ENCODE measurements at places on chromosomes 3 and 15.

DNA sequence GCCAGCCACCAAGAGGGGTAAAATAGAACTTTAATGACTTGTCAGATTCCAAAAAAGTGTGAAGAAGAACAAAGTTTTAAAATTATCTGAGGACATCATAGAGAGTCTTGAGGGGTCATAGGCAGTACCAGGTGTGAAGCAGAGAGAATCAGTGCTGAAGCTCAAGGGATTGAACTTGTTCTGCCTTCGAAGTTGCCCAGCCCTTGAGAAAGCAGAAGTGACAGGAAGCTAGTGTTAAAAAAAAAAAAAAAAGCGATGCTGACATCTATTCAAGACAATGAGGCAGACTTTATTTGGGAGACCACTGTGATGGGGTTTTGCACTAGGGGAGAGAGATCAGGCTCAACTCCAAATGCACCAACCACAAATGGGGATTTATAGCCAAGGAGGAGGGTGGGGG is 21.8 kb downstream of the FBXO22 start:
- no peak for DNase-seq

DNA sequence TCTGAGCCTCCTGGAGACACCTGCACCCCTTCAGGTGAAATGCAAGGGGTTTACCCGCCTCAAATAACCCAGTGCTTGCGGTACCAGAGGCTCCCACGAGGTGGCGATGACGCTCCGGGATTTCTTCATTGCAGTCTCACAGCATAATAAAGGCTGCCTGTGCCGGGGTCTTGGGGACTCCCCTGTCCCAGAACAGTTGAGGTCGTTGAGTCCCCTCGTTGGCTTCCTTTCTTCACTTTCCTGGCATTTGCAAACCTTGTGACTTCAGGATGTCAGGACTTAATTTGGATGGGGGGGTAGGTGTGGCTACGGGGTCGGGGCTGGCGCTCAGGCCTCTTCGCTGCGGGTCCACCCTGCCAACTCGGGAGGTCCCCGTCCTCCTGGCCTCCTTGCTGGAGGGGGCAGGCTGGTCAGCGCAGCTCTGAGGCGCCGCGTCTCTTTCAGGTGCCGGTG is 1.3 kb downstream of the GNAT1 start:
- peak; percentile 23 for DNase-seq

DNA sequence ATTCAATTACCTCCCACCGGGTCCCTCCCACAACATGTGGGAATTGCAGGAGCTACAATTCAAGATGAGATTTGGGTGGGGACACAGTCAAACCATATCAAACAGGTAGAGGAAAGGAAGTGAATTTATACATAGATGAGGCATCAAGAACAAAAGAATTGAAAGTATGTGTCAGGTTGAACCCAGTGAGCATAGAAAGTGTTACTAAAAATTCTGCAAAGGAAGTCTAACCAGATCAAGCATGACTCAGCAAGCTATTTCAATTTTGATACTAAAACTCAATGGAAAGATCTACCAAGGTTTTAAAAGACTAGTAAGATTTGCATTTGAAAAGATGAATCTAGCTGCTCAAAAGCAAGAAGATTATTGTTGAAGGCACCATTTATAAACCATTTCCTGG is 323.0 kb downstream of the ROBO2 start:
- no peak for DNase-seq

- no peak for DNase-seq
These were observed 37.4 kb downstream of the FGF7 start for GRCh38 chr15:49460411-49460941.

- DNase-seq, result no peak
These were observed 22.1 kb downstream of the UBA5 start for GRCh38 chr3:132682201-132682600.

GRCh38 chr15:101022306-101022705 is 103.1 kb downstream of the LRRK1 start:
- no peak for DNase-seq

DNA sequence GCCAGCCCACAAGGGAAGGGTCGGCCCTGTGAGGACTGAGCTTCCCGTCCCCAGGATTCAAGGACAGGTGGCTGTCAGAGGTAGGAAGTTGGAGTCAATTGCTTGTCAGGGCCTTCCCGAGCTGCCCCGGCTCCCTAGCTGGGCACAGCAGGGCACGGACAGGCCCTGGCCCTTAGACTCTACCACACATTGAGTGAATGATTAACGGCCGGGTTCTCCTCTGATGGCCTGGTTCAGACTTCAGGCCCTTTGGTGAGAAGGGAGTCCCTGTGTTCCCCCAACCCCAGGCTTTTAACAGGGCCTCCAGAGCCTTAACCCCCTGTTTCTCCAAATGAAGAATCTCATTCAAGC is 16.4 kb upstream of the FGD5 start:
- no peak for DNase-seq

GRCh38 chr3:67018105-67018788 is 20.1 kb downstream of the KBTBD8 start:
- peak; percentile 28 for DNase-seq

DNA sequence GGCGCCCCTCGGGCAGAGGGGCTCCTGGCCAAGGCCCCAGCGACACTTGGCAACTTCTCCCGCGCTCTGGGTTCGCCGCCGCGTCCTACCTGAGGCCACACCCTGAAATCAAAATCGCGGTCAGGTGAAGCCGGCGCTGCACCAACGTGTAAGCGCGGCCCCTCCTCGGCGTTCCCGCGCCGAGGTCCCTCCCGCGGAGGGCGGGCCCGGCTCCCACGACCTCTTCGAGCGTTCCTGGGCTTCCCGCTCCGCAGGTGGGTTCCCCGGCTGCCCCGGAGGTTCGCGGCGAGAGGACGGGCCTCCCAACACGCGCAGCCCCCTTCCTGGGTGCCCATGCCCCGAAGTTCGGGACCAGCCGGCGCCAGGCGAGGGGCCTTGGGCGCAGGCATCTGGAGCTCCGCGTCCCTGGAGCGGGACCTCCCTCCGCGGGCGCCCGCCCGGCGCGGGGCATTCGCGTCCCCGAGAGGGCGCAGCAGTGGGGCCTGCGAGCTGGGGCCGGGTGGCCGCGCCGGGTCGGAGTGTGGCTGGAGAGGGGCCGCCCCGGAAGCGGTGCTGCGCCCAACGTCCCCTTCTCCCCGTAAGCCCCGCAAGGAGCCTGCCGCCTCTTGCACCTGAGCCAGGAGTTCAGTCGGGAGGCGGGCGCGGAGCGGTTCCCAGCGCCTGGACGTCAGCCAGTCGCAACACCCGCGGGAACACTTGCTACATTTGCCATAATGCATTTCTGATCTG is 13.7 kb downstream of the PAK6 start:
- peak; percentile 20 for DNase-seq

DNA sequence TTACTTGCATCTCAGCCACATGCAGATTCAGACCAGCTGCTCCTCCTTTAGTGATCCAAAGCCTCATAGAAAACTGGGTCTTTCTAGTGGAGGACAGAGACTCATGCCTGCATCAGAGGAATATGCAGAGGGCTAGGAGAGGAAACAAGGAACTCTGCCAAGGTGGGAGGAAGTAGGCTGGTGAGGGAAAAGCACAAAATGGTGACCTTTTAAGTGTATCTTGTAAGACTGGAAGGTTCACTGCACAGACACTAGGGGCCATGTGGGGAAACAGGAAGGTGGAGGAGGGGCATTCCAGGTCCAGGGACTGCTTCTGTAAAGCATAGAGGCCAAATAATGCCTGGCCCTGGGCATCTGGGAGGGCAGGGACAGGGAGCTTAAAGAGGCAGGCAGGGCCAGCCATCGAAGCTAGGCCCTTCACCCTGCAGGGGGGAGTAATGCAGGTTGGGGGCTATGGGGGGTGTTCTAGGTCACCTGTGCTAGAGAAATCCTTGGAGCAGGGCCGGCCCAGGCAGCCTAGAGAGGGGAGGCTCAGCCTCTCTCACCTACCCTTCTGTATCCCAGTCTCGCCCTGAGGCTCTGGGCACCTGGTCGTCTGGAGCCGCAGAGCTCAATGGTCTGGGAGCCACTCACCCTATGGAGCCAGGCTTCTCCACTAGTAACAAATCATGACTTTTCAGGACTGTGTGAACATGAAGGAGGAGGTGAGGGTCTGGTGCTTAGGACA is 117.7 kb downstream of the DNAJB8 start:
- DNase-seq, result no peak

DNA sequence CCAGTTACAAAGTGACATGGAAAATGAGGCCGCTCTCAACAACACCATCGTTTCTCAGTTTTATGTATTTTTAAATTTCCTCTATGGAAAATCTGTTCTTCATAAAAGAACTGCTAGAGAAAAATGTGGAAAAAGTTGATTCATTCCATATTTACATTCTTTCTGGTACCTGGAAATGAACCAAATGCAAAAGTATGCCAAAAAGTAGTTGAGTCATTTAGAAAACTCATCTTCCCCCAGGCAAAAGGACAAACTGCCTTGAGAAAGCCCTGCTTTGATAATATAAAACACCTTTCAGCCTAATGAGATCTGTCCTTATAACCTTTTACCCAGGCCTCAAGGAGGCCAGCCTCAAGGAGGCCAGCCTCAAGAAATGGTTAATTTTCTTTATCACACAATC is 283.0 kb upstream of the VEPH1 start:
- no peak for DNase-seq

- DNase-seq, result no peak
These were observed 7.4 kb downstream of the TBC1D23 start for GRCh38 chr3:100268156-100268555.

DNA sequence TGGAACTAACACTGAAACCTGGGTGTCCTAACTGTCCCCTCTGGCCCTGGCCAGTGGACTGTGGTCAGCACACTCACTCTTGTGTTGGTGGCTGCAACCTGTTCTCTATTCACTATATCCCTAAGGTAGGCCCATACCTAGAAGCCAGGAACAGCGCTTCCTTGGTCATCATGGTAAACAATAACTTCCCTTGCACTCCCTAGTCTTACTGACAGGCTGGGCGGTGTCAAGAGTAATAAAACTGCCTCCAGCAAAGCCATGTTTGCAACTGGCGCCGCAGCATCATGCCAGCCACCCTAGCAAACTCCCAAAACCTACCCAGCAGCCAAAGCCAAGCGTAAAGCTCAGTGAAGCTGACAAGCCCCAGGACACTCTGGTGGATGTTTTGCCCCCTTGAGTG is 63.1 kb upstream of the TSEN2 start:
- no peak for DNase-seq

- no peak for DNase-seq
These were observed 208.2 kb upstream of the MANF start for GRCh38 chr3:51176923-51177322.

GRCh38 chr15:35560870-35561269 is 14.9 kb upstream of the DPH6 start:
- no peak for DNase-seq

GRCh38 chr3:145578471-145578870 is 582.5 kb downstream of the PLOD2 start:
- DNase-seq, result no peak

- DNase-seq, result no peak
These were observed 519.2 kb downstream of the EPHB1 start for GRCh38 chr3:135314237-135314636.

DNA sequence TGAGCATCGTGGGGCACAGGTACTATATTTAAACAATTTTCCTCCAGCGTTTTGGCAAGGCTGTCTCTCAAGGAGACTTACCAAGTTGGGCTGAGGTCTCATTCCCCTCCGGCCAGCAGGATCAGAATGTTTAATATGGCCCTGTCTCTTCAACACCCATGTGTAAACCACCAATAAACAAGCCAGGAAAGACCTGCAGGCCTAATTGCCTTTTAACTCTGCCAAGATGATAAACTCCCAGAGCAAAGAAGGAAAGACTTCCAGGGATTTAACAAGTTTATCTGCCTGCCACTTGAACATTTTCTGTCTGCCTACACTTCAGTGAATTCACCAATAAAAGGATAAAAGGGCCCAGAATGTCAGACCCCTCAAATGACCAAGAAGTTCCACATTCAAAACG is 130.3 kb upstream of the WNT5A start:
- no peak for DNase-seq

DNA sequence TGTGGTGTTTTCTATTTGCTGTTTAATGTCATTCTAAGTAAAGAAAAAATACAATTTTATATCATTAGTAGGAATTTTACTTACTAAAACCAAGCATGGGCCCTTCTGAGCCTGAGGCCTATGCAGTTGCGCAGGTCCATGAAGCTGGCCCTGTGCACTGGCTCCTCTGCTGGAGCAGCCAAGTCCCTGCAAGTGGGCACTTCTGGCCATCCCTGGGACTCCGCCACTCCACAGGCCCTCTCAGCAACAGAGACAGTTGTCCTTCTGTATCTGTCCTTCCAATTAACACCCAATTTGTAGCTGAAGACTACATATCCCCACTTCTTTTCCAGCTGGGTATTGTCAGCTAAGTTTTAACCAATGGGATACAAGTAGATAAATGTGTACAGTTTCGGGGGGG is 49.9 kb upstream of the RYK start:
- no peak for DNase-seq

DNA sequence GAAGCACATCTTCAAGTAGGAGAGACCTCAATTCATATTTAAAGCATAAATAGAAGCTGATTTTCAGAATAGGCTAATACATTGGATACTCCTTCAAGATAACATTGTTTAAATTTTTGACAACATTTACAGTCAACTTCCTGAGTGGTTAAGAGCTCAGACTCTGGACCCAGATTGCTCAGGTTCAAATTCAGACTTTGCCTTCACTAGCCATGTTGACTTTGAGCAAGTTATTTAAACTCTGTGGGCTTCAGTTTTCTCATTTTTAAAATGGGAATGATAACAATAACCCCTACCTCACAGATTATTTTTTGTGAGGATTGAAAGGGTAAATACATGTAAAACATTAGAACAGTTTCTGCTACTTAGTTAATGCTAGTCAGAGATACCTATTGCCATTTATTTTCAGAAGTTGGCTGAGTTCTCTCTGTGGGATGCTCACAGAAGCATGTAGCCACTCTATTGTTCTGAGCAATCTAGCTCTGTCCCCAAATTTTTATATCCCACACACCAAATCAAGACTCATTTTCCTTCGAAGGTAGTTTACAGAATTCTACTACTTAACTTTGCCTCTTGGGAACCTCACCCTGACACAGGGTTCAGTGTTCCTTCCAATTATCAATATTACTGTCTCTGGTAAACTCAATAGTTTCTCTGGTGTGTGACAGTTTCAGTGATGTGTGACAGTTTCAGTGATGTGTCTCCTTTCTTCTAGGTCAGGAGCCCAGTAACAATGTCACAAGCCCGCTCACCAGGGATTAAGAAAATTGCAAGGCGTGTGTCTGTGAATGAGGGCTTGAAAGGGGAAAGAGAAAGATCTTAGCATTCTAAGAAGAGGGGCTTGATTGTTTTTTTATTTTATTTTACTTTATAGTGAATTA is 79.4 kb upstream of the OSTN start:
- no peak for DNase-seq

DNA sequence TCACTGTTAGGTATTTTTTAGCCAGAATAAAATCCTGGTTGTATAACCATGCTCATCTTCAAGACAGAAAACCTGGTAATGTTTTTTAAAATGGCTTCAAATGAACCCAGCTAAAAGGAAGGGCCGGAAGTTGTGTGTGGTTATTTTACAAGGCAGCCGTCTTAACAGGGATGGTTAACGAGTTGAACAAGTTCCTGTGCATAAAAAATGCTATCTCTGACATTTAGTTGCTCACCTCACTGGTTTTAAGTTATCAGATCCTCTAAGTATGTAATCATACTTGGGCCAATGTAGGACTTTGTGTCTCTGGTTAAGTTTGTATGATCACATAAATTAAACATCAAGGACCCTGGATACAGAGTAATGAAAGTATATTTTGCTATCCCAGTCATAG is 2.1 kb downstream of the ATP11B start:
- DNase-seq, result peak; percentile 58

- peak; percentile 51 for DNase-seq
These were observed at the start of gene GABRA5 for GRCh38 chr15:26866298-26867199. Gene GABRA5 (plus strand): TSS chr15:26867062. CDS start chr15:26869249, 2,187 bp downstream.

- DNase-seq, result no peak
These were observed 9.5 kb downstream of the RUVBL1 start for GRCh38 chr3:128113817-128114794.

Measured in NCI-H510A treated with DMSO at 0.1 percent for 48 hours (cell line).